ENCODE measurements at places on chromosomes 16 and 17.
A peak's percentile ranks its signal among the peaks of the same experiment; 100 is the strongest.

GRCh38 chr17:67582673-67583081, 135.1 kb upstream of the NOL11 start:
- DNase-seq = peak; percentile 97

- DNase-seq = no peak
These were observed 32.8 kb downstream of the TANC2 start for GRCh38 chr17:62998665-62999393.

DNA sequence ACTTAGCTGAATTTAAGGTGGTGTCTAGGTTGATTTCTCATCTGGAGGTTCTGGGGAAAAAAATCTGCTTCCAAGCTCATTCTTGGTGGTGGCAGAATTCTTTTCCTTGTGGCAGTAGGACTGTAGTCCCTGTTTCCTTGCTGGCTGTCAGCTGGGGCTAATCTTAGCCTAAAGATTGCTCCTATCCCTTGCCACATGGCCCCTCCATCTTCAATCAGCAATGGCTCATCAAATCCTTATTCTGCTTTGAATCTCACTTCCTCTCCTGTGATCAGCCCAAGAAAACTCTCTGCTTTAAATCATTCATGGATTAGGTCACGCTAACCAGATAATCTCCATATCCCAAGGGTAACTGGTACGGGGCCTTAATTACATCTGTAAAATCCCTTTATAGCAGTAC, 6.6 kb downstream of the FAM20A start:
- DNase-seq = no peak

DNA sequence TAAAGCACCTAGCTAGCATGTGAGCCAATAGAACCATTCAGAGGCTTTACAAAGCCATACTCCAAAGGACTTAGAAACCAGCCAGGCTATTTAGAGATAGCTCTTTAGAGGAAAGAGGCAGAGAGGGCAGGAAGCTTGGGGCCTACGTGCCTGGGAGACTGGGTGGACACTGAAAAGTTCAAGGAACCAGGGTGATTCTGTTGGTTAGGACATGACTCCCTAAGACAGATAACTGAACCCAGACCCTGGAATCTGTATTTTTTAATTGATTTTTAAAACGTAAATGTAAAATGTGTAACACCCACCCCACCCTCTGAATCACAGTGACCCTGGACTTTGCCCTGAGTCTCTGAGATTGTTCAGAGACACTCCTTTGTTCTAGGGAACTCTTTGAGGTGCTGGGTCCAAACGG, 16.1 kb upstream of the GNA13 start:
- DNase-seq = no peak

- no peak for DNase-seq
These were observed 14.6 kb downstream of the MYO15A start for GRCh38 chr17:18122990-18123753.
